ENCODE measurements at places on chromosomes 16 and 17.

GRCh38 chr16:60608971-60609370 is 1427.3 kb downstream of the CDH8 start:
- no peak for DNase-seq

DNA sequence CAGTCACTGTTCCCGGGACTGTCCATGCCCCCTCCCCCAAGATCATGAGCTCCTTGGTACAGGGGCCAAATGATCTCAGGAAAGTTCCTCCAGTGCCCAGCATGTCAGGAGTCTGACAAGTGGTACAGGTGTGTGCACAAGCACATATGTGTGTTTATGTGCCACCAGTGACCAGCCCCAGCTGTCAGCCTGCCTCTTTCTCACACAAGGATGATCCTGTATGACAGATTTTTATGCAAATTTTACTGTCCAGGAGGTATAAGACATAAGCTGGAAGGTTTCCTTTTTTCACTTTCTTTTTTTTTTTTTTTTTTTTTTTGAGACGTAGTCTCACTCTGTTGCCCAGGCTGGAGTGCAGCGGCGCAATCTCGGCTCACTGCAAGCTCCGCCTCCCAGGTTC is 31.4 kb upstream of the GFOD2 start:
- DNase-seq: no peak

- peak; percentile 44 for DNase-seq
Measured at GRCh38 chr16:64459821-64460220, 662.0 kb downstream of the CDH11 start.

DNA sequence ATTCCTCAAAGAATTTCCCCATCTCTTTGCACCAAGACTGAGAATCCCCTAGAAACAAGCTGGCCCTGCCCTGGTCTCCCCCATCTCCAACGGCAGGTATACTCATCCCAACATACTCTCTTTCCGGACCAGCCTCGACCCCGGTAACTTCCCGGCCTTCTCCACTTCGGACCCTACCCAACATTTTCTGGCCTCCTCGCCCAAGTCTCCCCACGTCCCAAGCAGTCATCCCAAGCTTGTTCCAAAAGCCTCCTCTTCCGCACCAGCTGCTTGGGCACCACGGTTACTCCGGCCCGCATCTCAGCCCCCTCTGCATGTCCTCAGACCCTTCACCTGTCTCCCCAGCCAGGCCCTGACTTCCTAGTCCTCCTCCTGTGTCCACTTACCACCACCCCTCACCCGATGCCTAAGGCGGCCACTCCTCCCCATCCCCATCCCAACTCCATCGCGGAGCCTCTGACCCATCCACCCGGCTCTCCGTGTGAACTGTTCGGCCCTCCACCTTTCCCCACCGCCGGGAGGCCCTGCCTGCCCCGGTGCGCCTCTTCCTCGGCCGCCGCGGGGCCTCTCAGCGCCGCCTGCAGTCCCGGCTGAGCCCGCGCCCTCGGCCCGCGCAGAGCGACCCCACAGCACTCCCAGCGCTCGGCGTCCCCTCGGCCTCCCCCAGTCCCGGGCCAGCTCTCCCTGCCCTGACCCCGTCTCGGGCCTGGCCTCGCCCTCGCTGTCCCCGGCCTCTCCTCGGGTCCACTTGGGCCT is 994 bp downstream of the PITPNA start:
- DNase-seq: no peak

- no peak for DNase-seq
Measured at GRCh38 chr17:42025191-42025579, 5.3 kb downstream of the NKIRAS2 start.

Data from IMR-90 (cell line).